Sigmoid colon (tissue), 7 donors: ENCODE measurements at places on chromosomes 12 and 14. TPM values are rescaled to one million over a fixed set of nuclear protein-coding genes. Genes with fewer than 3 reads are reported as not detected.
A peak's percentile ranks its signal among the peaks of the same experiment; 100 is the strongest.

- DNase-seq = no peak
- no peak overlapping the region for H3K27ac ChIP-seq
- H3K4me3 ChIP-seq = no peak overlapping the region
- H3K36me3 ChIP-seq = peaks cover 94% of the 10 kb centered on the region
- H3K4me1 ChIP-seq = no peaks in the 10 kb centered on the region
These were observed 28.6 kb downstream of the BAZ2A start for GRCh38 chr12:56601503-56601902.

DNA sequence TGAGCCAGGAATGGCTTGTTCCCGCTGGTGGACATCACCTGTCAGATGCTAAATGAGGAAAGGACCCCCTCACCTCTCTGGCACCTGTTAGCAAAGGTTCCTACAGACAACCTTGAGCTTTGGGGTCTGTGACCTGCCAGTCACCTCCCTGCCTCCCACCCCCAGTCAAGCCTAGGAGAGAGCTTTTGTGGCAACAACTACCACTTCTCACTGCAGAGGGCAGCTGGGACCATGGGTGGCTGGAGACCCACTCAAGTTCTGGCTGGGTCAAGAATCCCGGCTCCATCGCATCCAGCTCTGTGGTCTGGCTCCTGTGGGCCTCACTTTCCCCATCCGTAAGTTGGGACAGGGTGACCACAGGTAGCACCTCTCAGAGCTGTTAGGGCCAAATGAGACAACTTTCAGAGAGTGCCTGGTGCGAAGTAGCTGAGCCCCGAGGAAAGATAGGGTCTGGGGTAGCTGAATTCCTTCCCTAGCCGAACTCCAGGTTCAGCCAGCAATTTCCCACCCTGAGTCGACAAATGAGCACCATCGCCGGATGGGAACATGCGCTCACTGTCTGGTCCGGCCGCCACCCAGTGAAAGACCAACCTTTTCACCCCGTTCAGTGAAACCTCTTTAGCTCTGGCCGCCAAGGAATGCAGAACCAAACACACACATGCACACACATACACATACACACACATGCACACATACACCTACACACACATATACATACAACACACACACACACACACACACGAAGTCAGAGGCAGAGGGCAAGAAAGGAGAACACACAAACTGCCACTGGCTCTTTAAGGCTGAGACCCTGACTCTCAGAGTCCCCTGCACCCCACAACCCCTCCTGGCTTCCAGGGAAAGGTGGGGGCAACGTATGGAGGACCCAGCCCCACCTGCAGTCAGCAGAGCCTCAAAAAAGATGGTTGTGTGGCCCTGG lies 1.9 kb downstream of the TMEM119 start:
- H3K4me1 ChIP-seq = no peaks in the 10 kb centered on the region
- peak overlapping the region; percentile 5 for H3K4me3 ChIP-seq
- no peaks in the 10 kb centered on the region for H3K27me3 ChIP-seq

- H3K27ac ChIP-seq = peak overlapping the region; percentile 86
- H3K4me1 ChIP-seq = no peaks in the 10 kb centered on the region
- no peaks in the 10 kb centered on the region for H3K27me3 ChIP-seq
- no peak for DNase-seq
- H3K36me3 ChIP-seq = no peaks in the 10 kb centered on the region
These were observed 140.8 kb downstream of the TTC7B start for GRCh38 chr14:90675399-90675798.

GRCh38 chr12:117889098-117889497 lies 79.7 kb downstream of the KSR2 start:
- H3K36me3 ChIP-seq = no peaks in the 10 kb centered on the region
- H3K27me3 ChIP-seq = no peaks in the 10 kb centered on the region
- H3K4me3 ChIP-seq = no peak overlapping the region
- no peaks in the 10 kb centered on the region for H3K4me1 ChIP-seq
- DNase-seq = no peak
- H3K27ac ChIP-seq = no peak overlapping the region

The FOXG1 gene
- not detected for total RNA-seq
